ENCODE measurements at places on chromosomes 4 and X.

DNA sequence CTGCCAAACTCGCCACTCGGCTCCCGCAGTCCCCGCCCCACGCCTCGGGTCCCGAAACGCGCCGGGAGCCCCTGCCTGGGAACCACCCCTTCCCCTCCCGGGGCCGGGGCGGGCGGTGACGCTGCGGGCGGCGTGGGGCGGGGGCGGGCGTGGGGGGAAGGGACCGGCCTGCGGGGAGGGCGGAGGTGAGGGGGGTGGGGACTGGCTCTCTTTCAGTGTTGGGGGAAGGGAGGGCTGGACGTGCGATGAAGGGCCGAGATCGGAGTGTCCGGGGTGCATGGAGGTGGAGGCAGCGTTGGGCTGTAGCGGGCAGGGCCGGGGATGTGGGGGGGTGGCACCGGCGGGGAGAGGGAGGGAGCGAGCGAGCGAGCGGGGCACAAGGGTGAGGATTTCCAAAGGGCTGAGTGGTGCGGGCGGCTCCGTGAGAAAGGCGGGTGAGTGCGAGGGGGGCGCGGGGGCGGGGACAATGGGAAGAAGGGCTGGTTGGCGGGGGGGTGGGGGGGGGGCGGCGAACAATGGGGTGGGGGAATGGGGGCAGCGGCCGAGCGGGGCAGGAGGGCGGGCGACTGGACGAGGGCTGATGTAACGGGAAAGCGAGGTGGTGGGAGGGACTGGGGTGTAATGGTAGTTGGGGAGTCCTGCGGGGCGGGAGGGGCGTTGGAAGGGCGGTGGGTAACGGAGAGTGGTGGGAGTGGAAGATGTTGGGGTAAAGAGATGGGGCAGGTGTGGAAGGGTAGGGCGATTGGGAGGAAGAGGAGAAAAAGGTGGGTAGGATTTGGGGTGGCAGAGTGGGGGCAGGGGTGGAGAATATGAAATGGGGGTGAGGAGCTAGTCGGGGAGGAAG lies 578 bp downstream of the DCUN1D4 start:
- DNase-seq, result peak; percentile 42

DNA sequence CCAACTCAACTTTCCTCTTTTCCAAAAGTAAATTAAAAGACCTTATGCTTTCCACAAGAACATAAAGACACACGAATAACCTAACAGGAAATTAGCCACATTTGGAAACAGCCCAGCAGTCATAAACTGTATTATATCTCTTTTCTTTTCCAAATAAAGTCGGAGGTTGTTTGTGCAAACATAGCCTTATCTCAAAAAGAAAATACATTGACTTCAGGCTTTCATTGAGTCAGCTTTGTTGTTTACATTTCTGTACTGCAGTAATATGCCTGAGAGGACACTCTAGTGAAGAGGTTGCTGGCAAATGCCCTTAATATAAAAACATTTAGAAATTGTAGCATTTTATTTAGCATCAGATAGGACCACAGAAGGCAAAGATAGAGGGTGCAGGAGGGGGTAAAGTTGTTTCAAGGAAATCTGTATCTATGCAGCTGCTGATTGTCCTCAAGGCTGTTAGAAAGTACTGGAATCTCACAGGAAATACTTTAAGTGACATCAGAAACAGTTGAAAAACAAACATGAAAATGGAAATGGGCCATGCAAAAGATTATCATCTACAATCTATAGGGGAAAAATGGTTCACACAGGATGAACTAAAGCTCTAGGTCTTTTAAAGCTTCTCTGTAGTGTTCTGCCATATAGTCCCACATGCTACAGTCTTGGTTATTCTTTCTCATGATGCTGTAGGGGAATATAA lies 14.5 kb downstream of the LNX1 start:
- DNase-seq, result peak; percentile 61

DNA sequence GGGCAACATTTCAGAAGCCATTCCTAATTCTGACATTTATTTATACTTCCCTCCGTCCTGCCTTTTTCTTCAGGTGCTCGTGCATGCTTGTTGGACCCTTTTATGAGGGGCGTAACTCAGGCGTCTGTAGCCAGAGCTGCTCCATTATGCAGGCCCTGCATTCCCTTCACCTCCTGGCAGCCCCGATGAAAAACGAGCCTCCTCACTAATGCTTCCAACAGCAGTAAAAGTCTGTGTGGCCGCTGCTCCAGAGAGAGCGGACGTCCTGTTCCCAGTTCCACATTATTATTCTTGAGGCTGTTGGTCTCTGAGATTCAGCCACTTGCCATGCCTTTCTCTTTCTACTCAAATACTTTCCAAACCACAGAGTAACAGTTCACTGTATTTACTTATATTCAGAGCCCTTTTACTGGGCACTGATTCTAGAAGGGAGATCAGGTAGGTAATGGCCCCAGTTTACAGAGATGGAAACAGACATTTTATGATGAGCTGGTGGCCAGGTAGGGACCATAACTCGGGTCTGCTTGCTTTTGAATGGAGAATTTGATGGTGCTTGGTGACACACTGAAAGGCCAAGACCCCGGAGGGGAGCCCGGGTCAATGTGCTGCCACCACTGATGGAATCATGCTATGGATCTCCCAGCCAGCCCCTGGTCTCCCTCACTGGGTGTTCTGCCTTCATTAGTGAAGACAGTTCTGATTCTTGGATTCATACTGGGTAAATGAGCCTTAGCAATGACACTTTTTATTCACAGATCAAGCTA lies 101.0 kb downstream of the GATB start:
- no peak for DNase-seq

- DNase-seq, result no peak
Measured at GRCh38 chrX:96425200-96425599, 259.4 kb upstream of the DIAPH2 start.

DNA sequence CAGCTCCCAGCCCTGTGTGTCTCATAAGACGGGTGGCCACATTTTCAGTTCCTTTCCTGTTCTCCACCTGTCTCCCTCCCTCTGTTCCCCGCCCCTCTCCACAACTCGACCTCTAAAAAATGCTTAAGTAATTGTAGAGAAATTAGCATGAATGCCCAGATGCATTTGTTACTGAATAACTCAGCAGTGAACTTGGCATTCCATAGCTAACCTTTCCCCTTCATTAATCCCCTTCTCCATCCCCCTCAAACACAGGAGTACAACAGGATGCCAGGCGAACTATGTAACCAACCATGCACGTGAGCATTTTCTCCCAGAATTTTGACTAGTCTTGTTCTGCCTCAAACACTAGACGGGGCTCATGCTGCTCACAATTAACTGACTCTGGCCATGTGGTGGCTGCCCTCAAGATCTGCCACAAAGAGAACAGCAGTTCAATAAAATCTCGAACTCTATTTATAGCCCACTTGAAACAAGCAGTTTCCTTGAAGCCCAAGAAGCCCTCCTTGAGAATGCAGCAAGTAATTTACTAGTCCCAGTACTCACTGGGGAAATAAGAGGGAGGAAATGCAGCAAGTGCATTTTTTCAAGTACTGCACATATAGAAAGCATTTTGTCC lies 351.2 kb downstream of the ARHGAP24 start:
- peak; percentile 83 for DNase-seq

DNA sequence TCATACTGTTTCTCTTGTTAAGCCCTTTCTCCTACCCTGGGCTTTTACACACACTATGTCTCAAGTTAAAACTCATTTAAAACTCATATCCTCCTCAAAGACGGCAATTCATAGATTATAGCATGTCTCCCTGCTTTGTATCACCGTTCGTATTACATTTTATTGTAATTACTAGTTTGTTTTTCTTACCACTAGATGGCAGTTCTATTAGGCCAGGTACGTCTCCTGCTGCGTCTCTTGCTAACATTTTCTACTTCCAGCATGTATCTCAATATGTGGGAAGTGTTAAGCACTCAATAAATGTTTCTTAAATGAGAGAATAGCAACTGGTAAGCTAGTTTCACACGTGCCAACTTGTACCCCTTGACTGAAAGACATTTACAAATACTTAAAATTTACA lies 450.3 kb upstream of the PCDH7 start:
- DNase-seq, result no peak

GRCh38 chr4:27790911-27791310 lies 930.3 kb downstream of the STIM2 start:
- DNase-seq, result peak; percentile 39

DNA sequence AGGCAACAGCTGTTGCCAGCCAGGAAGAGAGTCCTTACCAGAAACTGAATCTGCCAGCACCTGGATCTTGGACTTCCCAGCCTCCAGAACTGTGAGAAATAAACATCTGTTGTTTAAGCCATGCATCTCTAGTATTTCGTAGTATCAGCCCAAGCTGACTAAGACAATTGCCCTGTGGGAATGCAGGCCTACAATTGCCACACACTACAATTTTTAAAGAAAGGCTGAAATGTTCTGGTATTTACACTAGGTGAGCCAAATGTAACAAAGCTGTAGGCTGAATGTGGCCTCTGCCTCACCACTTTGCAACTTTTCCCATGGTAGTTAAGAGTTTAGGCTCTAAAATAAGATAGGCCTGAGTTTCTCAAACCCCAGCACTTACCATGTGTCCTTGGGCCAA lies 59.1 kb downstream of the SPATA18 start:
- DNase-seq, result no peak

Data from HFFc6 (cell line).